ENCODE measurements at places on chromosomes 1 and 21. TPM values are rescaled to one million over a fixed set of nuclear protein-coding genes. Genes with fewer than 3 reads are reported as not detected.

The ARHGEF11 gene
- total RNA-seq = 44.1 TPM

The OR2AK2 gene
- total RNA-seq = not detected

The NHLH1 gene
- total RNA-seq = 0.18 TPM

The RGSL1 gene
- total RNA-seq = not detected

The SPRR2B gene
- not detected for total RNA-seq

The KIAA1614 gene
- 6.4 TPM for total RNA-seq

The CHI3L1 gene
- total RNA-seq = 98.6 TPM
